ENCODE measurements at places on chromosomes 13 and 19. TPM values are rescaled to one million over a fixed set of nuclear protein-coding genes. Genes with fewer than 3 reads are reported as not detected.

Gene NDUFA7
- 92.6 TPM for total RNA-seq

- no peaks in the 10 kb centered on the region for H3K27me3 ChIP-seq
- no peak overlapping the region for H3K27ac ChIP-seq
- no peak for DNase-seq
- no peaks in the 10 kb centered on the region for H3K4me1 ChIP-seq
- H3K36me3 ChIP-seq: no peaks in the 10 kb centered on the region
Measured at GRCh38 chr19:32543115-32543900, 37.7 kb upstream of the PDCD5 start.

- H3K4me1 ChIP-seq: no peaks in the 10 kb centered on the region
- no peak overlapping the region for H3K27ac ChIP-seq
- DNase-seq: no peak
- H3K27me3 ChIP-seq: no peaks in the 10 kb centered on the region
- no peaks in the 10 kb centered on the region for H3K36me3 ChIP-seq
- no peak overlapping the region for H3K4me3 ChIP-seq
Measured at GRCh38 chr19:44255705-44256411, 3.8 kb upstream of the ZNF233 start.

DNA sequence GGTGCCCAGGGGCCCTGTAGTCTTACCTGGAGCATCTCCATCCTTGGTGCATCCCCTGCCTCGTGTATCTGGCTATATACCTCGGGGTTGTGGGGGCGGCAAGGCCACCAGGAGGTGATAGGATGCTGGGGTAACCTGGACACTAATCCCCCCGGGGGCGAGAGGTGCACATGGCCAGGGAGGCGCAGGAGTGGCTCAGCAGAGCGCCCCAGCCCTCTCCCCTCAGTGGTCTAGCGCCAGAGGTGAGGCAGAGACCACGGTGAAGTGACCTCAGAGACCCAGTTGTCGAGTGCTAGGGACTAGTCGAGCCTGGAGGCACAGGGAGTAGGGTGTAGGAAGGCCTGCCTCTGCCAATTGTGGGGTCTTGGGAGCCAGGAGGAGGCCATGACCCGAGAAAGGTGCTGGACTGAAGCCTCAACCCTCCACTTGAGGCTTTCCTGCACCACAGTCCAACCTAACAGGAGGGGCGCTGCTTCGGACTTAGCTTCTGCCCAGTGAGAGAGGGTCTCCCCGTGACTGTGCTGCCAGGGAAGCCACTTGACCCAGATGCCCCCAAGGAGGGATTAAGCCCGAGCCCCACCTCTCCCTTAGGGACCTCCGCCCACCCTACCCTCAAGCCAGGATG, at the start of gene LHB:
Gene LHB (minus strand): TSS at position 51 of the 625 bp plus-strand sequence. CDS start 10 bp downstream, at position 41.
- peaks cover 31% of the 10 kb centered on the region for H3K4me1 ChIP-seq
- no peak within 1 kb of the TSS for H3K27ac ChIP-seq
- H3K36me3 ChIP-seq: peaks cover 44% of the 10 kb centered on the region
- no peak for DNase-seq
- peaks cover 45% of the 10 kb centered on the region for H3K27me3 ChIP-seq

All from spinal cord (tissue), 10 donors.